ENCODE measurements at places on chromosomes 11 and 22. TPM values are rescaled to one million over a fixed set of nuclear protein-coding genes. Genes with fewer than 3 reads are reported as not detected.

GRCh38 chr11:78577495-78577894 lies 2.8 kb upstream of the NARS2 start:
- H3K4me3 ChIP-seq: no peak overlapping the region
- H3K4me1 ChIP-seq: peaks cover 13% of the 10 kb centered on the region
- peaks cover 3% of the 10 kb centered on the region for H3K36me3 ChIP-seq

- no peak overlapping the region for H3K4me3 ChIP-seq
- peak; percentile 16 for DNase-seq
- H3K36me3 ChIP-seq: no peaks in the 10 kb centered on the region
- H3K4me1 ChIP-seq: no peaks in the 10 kb centered on the region
- H3K27me3 ChIP-seq: no peaks in the 10 kb centered on the region
These were observed 6.5 kb downstream of the MRPL23 start for GRCh38 chr11:1953489-1954266.

GRCh38 chr11:78371221-78371891 lies 46.3 kb downstream of the GAB2 start:
- no peaks in the 10 kb centered on the region for H3K4me1 ChIP-seq
- no peaks in the 10 kb centered on the region for H3K27me3 ChIP-seq
- no peaks in the 10 kb centered on the region for H3K36me3 ChIP-seq
- no peak overlapping the region for H3K27ac ChIP-seq

DNA sequence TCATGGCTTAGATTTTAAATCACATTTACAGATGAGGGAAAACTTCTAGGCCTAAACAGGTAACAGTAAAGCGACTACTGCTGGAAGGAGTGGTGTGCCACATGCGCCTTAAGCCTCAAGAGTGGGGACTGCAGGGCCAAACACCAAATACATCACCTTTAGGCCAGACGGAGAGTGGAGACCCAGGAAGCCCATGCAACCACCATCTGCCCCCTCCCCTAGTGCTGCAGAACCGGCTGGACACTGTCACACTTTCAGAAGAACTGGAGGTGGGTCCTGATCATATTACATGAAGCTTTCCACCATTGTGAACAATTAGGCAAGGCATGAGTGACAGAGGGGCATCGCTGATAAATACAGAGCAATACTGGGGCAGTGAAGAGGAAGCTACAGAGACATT lies 28.9 kb downstream of the SLC25A18 start:
- no peaks in the 10 kb centered on the region for H3K27me3 ChIP-seq
- no peak for DNase-seq
- peaks cover 46% of the 10 kb centered on the region for H3K36me3 ChIP-seq
- H3K4me1 ChIP-seq: peaks cover under 1% of the 10 kb centered on the region
- H3K27ac ChIP-seq: no peak overlapping the region

GRCh38 chr11:69141742-69142141 lies 14.0 kb upstream of the SMIM38 start:
- H3K27me3 ChIP-seq: peaks cover 3% of the 10 kb centered on the region
- DNase-seq: no peak
- no peak overlapping the region for H3K4me3 ChIP-seq
- peaks cover 1% of the 10 kb centered on the region for H3K36me3 ChIP-seq

- H3K4me3 ChIP-seq: no peak overlapping the region
- no peak overlapping the region for H3K27ac ChIP-seq
- no peaks in the 10 kb centered on the region for H3K27me3 ChIP-seq
- DNase-seq: no peak
These were observed 47.9 kb upstream of the SLC25A1 start for GRCh38 chr22:19226428-19226827.

- peaks cover 42% of the 10 kb centered on the region for H3K36me3 ChIP-seq
- H3K4me1 ChIP-seq: peaks cover 31% of the 10 kb centered on the region
- no peak overlapping the region for H3K27ac ChIP-seq
- DNase-seq: no peak
- no peaks in the 10 kb centered on the region for H3K27me3 ChIP-seq
- no peak overlapping the region for H3K4me3 ChIP-seq
These were observed 7.1 kb upstream of the BACE1-AS start for GRCh38 chr11:117284053-117284452.

DNA sequence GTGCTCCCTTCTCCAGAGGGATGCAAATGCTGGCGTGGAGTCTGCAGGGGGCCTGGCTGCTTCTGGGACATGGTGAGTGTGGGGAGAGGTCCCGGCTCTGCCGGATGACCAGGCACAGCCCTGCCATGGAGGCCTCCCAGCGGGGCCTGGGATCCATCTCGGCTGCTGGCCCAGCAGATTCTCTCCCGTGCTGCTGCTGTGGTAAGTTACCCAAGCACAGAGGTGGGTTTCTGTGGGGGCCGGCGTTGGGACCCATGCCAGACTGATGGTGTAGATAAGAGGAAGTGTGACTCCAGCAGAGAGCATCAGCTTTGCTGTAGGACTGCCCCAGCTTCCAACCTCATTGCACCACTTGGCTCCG lies 147.5 kb upstream of the B3GAT1 start:
- peaks cover 3% of the 10 kb centered on the region for H3K27me3 ChIP-seq
- H3K27ac ChIP-seq: no peak overlapping the region
- no peak overlapping the region for H3K4me3 ChIP-seq
- H3K36me3 ChIP-seq: no peaks in the 10 kb centered on the region
- DNase-seq: no peak

- H3K4me1 ChIP-seq: no peaks in the 10 kb centered on the region
- DNase-seq: peak; percentile 52
- no peak overlapping the region for H3K4me3 ChIP-seq
- H3K27ac ChIP-seq: no peak overlapping the region
- peaks cover 24% of the 10 kb centered on the region for H3K27me3 ChIP-seq
These were observed 3.2 kb upstream of the CSDC2 start for GRCh38 chr22:41557401-41558240.

DNA sequence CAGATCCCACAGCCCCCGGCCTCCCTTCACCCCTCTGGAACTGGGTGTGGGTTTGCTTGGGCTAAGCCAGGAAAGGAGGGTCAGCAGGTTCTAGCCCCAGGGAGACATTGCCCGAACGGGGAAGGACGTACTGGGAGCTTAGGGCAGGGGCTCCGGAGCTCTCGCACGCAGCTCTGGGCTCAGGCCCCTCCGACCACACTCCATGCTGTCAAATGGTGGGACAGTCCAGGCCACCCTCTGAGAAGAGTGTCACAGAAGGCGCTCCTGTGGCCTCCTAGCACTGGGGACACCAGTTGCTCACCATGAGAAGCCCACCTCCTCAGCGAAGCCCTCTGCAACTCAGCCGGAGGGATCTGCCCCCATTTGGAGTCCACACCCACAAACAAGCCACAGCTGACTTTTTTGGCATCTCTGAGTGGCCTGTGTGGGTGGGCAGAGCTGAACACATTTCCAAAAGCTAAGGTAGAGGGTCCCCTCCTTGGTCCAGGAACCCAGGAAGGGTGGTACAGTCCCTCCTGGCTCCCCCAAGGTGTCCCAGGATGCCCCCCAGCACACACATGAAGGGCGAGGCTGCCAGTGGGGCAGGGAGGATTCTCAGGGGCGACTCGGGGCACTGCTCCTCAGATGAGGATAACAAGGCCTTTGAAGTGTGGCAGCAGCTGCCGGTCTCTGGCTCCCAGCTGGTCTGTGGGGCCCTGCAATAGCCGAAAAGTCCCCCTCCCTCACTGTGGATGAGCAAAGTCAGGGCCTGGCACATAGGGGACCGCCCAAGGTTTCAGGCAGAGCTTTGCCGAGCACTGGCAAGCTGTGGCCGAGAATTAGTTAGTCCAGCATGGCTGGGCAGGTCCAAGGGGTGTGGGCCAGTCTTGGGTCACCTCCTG lies 13.0 kb upstream of the TEF start:
- no peak overlapping the region for H3K27ac ChIP-seq
- H3K4me1 ChIP-seq: peaks cover 4% of the 10 kb centered on the region
- H3K27me3 ChIP-seq: no peaks in the 10 kb centered on the region
- H3K4me3 ChIP-seq: no peak overlapping the region
- no peak for DNase-seq

DNA sequence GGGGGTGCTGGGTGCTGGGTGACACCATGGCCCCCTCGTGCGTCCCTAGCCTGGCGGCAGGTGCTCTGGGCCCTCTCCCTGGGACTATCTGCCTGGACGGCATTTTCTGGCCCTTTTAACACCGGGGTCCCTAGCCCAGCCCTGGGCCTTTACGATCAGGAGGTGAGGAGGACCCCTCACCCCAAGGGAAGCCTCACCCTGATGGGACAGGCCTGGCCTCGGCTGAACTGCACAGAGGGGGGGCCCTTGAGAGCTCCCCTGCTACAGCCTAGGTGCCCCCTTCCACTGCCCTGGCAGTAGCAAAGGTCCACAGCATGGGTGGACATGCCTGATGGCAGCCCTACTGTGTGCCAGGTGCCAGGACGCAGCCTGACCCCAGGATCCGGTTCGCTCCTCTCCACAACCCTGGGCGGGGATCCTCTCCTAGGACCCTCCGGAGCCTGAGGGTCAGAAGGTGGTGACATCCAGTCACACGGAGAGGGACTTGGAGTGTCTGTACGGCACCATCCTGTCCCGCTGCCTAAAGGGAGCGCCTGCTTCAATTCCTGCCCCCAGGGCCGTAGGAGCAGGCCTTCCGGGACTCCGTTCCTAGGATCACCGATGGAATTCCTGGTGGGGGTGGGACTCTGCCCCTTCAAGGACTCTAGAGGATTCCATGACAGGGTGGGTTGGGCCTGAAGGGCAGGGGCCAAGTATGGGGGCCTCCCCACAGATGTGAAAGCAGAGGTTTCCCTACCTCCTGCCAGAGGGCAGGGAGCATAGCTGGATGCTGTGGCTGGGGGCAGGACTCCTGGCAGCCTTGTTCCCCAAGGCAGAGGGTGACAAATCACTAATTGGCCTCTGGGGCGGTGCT lies 33.0 kb upstream of the TH start:
- no peak overlapping the region for H3K27ac ChIP-seq
- no peaks in the 10 kb centered on the region for H3K4me1 ChIP-seq
- no peaks in the 10 kb centered on the region for H3K27me3 ChIP-seq
- no peak overlapping the region for H3K4me3 ChIP-seq
- DNase-seq: peak; percentile 5
- H3K36me3 ChIP-seq: no peaks in the 10 kb centered on the region

DNA sequence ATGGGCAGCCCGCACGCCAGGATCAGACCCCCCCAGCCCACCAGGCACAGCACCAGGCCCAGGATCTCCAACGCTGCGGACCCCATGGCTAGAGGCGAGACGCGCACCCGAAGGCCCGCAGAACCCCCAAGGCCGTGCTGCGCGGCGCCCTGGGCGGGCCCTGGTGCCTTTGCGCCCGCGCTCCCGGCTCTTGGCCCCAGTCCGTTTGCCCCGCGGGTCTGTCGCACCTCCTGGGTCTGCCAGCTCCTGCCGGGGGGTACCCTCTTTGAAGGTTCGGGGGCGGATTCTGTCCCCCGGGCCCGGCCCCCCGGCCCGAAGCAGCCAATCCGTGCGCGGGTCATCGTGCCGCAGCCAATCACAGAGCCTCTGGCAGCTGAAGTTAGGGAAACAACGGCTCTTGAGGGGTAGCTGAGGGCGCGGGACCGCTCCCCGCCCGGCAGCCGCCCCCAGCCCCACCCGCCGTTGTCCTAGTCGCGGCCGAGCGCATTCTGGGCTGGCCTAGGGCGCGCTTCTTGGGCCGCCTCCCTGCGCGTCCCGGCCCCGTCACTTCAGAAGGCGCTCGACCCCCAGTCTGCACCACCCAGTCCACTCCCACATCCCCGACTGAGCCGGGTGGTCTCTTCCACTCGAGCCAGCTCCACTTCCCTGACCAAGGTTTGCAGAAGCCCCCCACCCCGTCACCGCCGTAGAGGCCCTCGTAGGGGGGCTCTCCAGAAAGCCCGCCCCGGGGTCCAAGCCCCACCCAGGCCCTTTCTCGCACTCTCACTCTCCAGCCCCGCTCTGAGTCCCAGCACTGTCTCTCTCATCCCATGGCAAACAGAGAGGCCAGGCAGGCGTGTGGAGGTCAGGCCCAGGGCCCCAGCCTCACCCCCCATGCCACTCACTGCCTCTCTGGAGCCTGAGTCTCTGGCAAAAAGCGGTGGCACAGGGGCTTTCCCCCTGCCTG lies at the start of gene CLDN5:
Gene CLDN5, minus strand, starts transcription at position 241 of the 946 bp plus-strand sequence. Its CDS starts 155 bp downstream, at position 86.
- peaks cover 17% of the 10 kb centered on the region for H3K4me1 ChIP-seq
- no peak for DNase-seq
- H3K36me3 ChIP-seq: peaks cover 7% of the 10 kb centered on the region
- no peak within 1 kb of the TSS for H3K27ac ChIP-seq
- peaks cover 32% of the 10 kb centered on the region for H3K27me3 ChIP-seq

- no peaks in the 10 kb centered on the region for H3K27me3 ChIP-seq
- H3K27ac ChIP-seq: no peak overlapping the region
These were observed 4.7 kb downstream of the STX3 start for GRCh38 chr11:59759900-59760299.

DNA sequence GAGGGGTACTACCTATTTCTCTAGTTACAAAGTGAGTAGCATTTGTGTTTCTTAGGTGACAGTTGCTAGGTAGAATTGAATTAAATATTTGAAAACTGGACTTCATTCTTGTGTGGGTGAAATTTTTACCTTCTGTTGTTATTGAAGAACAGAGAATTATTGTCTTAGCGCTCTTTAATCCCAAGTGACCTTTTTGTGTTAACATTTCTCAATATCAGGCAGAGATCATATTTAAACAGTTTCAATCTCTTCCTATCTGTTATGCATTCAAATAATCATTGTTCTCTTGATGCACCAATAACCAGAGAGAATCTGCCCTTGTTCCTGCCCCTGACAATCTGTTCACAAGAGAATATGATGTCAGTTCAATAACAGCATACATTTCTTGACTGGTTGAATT lies 14.2 kb downstream of the KMT2A start:
- H3K27ac ChIP-seq: no peak overlapping the region
- DNase-seq: no peak
- peaks cover 18% of the 10 kb centered on the region for H3K36me3 ChIP-seq
- no peak overlapping the region for H3K4me3 ChIP-seq

- no peak overlapping the region for H3K4me3 ChIP-seq
- no peak overlapping the region for H3K27ac ChIP-seq
- DNase-seq: no peak
- no peaks in the 10 kb centered on the region for H3K27me3 ChIP-seq
- H3K36me3 ChIP-seq: no peaks in the 10 kb centered on the region
These were observed 85.8 kb downstream of the ZBTB16 start for GRCh38 chr11:114145166-114145775.

DNA sequence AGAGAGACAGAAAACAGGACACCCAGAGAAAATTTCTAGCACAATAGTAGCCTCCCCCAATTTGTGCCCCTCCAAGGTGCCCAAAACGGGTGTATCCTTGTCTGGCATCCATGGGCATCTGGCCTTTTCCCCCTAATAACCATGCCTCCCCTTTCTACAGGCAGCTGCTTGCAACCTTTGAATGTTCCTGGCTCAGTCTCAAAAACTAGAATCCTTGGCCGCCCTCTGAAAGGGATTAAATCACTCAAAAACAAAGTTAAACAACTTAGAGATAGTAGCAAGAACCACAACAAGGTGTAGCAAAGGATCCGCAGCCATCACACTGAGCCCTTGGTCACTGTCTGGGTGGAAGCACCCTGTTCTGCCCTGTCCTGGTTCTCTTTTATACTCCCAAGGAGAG lies 105.6 kb downstream of the MN1 start:
- H3K4me3 ChIP-seq: no peak overlapping the region
- H3K4me1 ChIP-seq: no peaks in the 10 kb centered on the region
- H3K27ac ChIP-seq: no peak overlapping the region
- H3K36me3 ChIP-seq: no peaks in the 10 kb centered on the region
- DNase-seq: no peak

GRCh38 chr11:94271885-94272372 lies 32.5 kb upstream of the IZUMO1R start:
- H3K27ac ChIP-seq: no peak overlapping the region
- no peaks in the 10 kb centered on the region for H3K4me1 ChIP-seq
- no peaks in the 10 kb centered on the region for H3K36me3 ChIP-seq
- no peak overlapping the region for H3K4me3 ChIP-seq
- DNase-seq: peak; percentile 13

DKK3 gene
- not detected for total RNA-seq

DSCAML1 gene
- 0.29 TPM for total RNA-seq

POTEH gene
- total RNA-seq: not detected

FGF19 gene
- total RNA-seq: not detected

TANGO2 gene
- 23.6 TPM for total RNA-seq

CTSD gene
- total RNA-seq: 52.0 TPM

OR5P2 gene
- not detected for total RNA-seq

CASP12 gene
- total RNA-seq: not detected
